ENCODE measurements at places on chromosomes 5 and 9.

DNA sequence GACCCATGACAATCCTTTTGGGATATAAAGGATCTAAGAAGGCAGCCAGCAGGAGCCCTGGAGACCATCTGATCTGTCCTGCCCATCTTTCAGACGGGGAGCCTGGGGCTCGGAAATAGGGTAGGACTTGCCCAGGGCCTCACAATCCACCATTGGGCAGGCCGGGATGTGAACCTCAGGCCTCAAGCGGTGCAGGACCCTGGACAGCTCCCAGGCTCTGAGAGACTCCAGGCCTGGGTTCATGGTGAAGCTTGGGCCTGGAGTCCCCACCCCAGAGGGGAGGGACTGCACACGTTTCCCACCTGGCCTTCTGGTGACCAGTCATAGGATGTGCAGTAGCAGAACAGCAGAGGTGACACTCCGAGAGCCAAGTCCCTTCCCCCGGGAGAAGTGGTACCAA lies 36.6 kb upstream of the RAPGEF1 start:
- no peak for DNase-seq

GRCh38 chr5:174151599-174152181 lies 106.2 kb downstream of the NSG2 start:
- no peak for DNase-seq

GRCh38 chr5:112146323-112147226 lies 272.5 kb downstream of the EPB41L4A start:
- DNase-seq, result peak; percentile 45

- DNase-seq, result no peak
Observed at GRCh38 chr5:174337276-174338184, 292.0 kb downstream of the NSG2 start.

DNA sequence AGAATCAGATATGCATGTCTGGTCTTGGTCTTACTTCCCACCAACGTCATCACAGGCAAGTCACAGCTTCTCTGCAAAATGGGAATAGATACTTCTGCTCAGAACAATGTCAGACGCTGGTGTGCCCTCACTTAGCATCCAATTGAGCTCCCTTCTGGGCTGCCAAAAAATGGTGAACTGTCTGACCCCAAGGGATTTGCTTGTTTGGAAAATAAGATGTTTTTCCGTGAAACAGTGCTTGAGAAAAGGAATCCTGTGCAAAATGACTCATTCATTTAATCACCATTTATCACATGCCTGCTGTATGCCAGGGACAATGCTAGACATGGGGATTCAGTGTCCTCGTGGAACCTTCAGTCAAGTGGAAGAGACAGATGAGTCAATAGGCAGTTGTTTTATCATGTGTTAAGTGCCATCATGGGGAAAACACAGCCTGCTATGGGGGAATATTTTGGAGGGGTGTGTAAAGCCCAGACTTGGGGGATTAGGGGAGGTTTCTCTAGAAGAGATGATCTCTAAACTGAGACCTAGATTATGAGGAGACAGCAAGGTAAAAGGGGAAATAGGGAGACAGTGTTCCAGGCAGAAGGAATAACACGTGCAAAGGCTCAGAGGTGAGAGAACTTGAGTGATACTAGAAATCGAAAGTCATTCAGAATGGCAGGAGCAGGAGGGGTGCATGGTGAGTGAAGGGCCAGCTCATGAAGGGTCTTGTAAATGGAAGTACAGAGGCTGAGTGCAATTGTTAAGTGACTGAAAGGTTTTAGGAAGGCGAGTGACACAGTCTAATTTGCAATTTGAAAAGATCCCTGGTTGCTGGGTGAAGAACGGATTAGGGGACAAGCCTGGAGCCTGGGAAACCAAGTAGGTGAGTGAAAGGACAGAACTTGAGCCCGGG lies 3.9 kb downstream of the NIPAL4 start:
- no peak for DNase-seq

DNA sequence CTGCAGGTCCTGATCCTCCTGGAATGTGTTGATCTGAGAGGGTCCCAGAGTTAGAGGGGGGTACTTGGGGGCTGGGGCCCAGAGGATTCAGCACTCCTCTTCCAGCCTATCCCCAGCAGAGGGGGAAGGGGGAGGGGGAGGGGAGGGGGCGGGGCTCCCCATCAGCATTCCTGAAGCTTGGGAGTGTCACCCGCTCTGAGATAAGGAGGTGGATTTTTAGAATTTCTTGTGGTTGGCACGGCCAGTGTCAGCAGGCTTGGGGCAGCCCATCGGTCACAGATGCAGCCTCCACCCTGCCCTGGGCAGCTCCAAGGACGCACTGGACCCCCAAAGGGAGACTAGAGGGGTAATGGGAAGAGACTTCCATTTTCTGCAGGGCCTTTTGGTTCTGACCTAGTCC lies 5.3 kb downstream of the FGF18 start:
- DNase-seq, result no peak

DNA sequence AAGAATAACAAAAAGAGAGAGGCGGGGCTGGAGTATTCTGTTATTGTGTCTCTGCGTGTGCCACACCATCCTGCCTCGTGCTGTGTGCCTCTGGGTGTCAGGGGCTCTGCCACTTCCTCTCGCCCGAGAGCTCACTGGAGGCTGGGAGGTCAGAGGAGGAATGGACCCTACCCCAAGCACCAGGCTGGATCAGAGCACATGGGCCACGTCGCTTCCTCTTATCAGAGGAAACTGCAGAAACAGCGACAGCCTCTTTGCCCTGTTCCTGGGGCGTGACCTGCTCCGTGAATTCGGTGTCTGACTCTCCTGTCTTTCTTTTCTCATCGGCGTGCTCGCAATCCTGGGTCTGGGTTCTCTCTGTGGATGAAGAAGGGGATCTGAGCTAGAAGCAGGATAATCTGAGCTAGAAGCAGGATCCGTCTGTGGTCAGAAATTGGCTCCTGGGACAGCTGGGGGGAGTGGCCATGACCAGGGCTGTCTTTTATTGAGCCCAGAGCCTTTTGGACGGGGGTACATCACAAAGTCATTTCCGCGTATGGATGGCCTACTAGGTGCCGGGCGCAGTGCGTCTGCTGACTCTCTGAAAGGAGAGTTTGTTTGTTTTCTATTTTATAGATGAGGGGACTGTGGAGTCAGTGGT lies 150.3 kb upstream of the COL5A1 start:
- no peak for DNase-seq

DNA sequence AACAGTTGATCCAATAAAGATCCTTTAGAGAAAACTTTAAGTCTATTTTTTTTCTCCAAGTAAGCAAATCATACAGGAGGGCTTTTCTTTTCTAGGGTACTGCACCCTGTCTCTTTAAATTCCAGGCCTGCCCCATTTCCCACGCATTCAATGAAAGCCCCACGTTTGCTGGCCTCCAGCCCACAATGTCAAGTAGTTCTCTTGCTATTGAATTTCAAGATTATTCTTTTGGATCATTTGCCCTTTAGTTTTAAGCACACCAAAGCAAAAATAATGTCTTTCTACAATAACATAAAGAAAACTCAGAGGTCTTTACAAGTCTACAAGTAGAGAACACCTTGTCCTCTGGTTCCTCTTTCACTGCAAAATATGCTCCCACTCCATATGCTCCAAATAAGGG lies 15.6 kb downstream of the MLLT3 start:
- no peak for DNase-seq

GRCh38 chr9:89386797-89387196 lies 68.5 kb downstream of the SECISBP2 start:
- DNase-seq, result no peak

DNA sequence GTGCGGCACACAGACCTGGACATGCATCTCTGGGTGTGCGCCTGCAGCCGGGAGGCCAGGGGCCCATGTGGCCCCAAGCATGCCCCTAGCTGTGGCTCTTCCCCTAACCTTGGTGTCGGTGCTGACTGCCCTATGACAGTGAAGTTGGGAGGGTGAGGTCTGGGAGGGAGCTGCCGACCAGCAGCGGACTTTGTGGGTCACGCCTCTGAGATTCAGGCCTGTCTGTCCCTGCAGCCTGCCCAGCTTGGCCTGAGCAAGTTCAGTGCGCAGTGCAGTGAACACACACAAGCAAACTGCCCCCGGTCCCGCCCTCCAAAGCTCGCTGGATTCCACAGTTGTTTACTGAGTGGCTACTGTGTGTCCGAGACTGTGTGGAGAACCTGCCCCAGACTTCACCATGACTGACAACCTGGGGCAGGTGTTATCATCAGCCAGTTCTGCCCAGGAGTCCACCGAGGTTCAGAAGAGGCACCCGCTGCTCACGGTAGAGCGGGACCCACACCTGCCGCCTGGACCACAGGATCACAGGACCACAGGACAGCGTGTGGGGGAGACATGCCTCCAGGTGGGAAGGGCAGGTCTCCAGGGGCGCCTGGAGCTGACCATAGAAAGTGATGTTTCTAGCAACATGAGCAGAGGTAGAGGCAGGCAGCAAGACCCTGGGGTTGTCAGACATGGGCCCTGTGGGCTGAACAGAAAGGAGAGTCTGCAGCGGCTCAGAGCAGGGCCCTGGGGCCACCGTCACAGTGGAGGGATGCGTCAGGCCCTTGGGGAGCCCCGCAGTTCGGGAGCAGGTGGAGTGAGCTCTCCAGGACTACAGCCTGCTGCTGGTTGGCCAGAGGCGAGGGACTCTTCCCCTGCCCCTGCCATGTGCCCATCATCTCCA lies 105.1 kb downstream of the PHF2 start:
- DNase-seq, result no peak

DNA sequence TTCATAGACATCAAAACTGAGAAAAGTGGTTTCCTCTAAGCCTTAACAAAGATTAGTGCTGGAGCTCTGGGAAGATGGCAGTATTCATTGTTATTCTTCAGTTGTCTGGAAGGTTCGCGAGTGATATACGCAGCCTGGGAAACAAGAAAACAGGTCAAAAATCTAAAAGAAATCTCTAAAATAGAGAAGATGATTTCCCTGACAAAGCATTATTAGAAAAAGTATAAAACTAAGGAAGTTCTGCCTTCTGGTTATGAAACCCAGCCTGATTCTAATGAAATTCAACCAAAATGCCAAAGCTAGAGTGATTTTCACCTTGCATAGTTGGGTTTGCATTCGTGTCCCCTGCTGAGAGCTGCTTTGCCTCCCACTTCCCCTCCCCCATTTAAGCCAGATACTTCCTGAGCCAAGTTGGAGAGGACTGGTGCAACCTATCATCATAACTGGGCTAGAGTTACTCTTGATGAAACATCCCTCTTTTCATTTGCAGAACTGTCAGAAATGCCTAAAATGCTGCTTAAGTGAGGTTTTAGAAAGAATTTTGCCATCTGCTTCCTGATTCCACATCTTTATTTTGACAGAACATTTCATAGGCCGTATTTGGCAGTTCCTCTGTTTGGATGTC lies 48.4 kb downstream of the NDFIP1 start:
- no peak for DNase-seq

DNA sequence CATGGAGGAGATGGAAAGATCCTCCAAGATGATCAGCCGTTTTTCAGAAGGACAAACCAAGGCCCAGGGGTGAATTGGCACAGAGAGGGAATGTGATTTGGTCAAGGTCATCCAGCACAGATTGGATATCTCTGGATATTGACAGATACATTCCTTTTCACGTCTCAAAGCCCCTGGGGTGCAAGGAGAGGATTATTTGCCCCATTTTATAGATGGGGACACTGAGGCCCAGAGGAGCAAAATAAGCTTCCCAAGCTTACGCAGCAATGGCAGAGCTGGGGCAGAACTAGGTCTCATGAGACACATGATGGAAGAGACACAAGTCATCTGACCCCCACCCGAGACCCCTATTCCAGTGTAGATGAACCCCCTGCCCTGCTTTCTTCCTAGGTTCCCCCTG lies 895 bp upstream of the PDGFRB start:
- DNase-seq, result no peak

DNA sequence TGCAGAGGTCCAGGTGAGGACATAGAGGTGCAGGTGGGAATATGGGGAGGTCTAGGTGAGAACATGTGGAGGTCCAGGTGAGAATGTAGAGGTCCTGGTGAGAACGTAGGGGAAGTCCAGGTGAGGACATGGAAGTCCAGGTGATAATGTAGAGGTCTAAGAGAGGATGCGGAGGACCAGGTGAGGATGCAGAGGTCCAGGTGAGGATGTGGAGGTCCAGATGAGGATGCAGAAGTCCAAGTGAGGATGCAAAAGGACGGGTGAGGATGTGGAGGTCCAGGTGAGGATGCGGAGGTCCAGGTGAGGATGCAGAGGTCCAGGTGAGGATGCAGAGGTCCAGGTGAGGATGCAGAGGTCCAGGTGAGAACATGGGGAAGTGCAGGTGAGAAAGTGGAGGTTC lies 133.8 kb downstream of the MRPL36 start:
- no peak for DNase-seq

GRCh38 chr9:110030632-110031031 lies 177.3 kb downstream of the C9orf152 start:
- no peak for DNase-seq

DNA sequence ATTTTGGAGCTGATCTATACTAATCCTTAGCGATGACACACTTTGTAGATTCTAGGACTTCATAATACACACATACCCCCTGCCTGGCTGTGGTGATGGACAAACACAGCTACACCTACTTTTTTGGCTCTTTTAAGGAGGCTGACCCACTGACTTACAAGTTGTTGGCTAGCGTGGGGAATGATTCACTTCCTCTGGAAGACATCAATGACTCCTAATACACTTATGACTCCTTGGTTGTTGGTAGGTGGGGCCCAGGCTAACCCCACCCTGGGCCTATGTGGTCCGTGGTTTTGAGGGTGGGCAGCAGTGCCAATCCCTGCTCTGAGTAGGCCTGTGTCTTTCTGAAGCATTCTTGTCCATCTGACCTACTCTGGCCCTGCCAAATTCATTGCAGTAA lies 144.4 kb downstream of the SLC12A2 start:
- DNase-seq, result no peak

GRCh38 chr5:119363936-119364335 lies 8.1 kb downstream of the TNFAIP8 start:
- DNase-seq, result no peak

- no peak for DNase-seq
Observed at GRCh38 chr5:38211354-38211710, 47.0 kb upstream of the EGFLAM start.

DNA sequence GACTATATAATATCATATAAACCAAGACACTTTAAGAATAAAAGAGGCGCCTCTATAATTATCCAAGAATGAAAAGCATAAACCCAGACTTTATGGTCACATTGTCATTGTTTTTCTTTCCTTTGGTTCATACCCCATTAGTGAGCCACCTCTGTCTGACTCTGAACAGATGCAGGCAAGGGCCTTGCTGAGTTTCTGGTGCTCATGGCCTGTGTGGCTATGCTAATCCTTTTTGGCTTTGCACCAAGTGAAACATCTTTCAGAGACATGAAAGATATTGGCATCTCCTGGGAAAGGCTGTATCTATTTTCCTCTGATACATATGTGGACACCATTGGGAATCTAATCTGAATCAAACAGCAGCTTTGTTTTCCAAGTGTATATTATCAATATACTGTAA lies 222.5 kb downstream of the CHSY3 start:
- no peak for DNase-seq

- DNase-seq, result no peak
Observed at GRCh38 chr5:99122976-99123375, 194.2 kb upstream of the CHD1 start.

DNA sequence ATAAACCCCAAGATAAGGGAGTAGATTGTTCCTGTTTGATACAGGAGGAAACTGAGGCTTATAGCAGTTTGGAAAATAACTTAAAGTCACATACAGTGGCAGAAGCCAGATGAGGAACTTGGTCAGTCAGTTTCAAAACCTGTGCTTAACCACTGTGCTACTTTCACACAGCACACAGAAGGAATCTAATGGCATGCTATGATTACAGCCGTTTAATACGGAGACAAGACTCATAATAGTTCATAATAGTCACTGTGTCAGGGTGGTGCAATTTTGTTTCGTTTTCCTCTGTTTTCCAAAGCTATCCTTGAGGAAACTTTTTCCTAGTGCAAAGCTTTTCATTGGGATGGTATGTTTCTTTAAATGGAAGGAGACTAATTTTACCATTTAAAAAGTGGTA lies 112.3 kb downstream of the GCNT1 start:
- no peak for DNase-seq

- DNase-seq, result no peak
Observed at GRCh38 chr5:65359569-65359968, 122.2 kb downstream of the ADAMTS6 start.

All from effector CD4-positive, alpha-beta T cell (primary cell).